A549 treated with ZK216348 at 1 μM for 4 hours (cell line): ENCODE measurements at places on chromosomes 11 and 22. TPM values are rescaled to one million over a fixed set of nuclear protein-coding genes. Genes with fewer than 3 reads are reported as not detected.

The TNNI2 gene
- total RNA-seq = 0.39 TPM in 1 of 5 replicates, not detected in the others

The TMEM25 gene
- 0.36 to 1.0 TPM (median 0.55 TPM) in 4 of 5 replicates, not detected in the other for total RNA-seq

The SLCO2B1 gene
- total RNA-seq = 3.3 to 5.1 TPM (median 4.2 TPM) in 5 replicates

The FGF19 gene
- 0.09 to 0.14 TPM (median 0.10 TPM) in 4 of 5 replicates, not detected in the other for total RNA-seq

The CCDC188 gene
- total RNA-seq = not detected in 5 replicates
